Glutamatergic neuron (in vitro differentiated cells): ENCODE measurements at places on chromosomes 7 and 10.

DNA sequence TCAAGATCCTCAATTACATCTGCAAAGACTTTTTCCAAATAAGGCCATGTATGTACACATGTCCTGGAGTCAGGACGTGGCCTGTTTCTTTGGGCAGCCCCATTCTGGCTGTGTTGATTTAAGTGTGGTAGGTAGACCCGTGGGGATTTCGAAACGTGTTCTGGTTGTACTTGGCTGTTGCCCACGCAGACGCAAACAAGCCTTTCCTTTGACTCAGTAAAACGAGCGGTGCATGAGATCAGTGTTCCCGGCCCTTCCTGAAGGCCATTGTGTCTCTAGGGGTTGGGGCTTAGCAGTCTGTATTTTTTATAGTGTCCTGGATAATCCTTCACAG, 64.8 kb upstream of the DNAJB6 start:
- no peaks in the 10 kb centered on the region for H3K36me3 ChIP-seq
- H3K27me3 ChIP-seq: peaks cover 10% of the 10 kb centered on the region
- H3K27ac ChIP-seq: peak overlapping the region; percentile 43
- H3K4me1 ChIP-seq: peaks cover 18% of the 10 kb centered on the region
- DNase-seq: no peak
- peak overlapping the region; percentile 41 for H3K4me3 ChIP-seq

DNA sequence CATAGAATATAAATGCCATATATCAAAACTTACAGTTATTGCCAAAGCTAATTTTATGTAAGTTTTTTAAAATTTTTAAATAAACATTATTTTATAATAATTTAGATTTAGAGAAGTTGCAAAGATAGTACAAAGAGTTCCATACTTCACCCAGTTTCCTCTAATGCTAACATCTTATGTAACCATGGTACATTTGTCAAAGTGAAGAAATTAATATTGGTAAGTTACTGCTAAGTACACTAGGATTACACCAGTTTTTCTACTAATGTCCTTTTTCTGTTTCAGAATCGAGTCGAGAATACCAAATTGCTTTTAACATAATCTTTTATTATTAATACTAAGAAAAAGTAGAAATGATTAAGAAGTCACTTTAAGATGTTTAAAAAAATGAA, 29.2 kb downstream of the CSGALNACT2 start:
- no peak overlapping the region for H3K27ac ChIP-seq
- H3K4me1 ChIP-seq: peaks cover 8% of the 10 kb centered on the region
- DNase-seq: no peak
- H3K27me3 ChIP-seq: peaks cover 3% of the 10 kb centered on the region

DNA sequence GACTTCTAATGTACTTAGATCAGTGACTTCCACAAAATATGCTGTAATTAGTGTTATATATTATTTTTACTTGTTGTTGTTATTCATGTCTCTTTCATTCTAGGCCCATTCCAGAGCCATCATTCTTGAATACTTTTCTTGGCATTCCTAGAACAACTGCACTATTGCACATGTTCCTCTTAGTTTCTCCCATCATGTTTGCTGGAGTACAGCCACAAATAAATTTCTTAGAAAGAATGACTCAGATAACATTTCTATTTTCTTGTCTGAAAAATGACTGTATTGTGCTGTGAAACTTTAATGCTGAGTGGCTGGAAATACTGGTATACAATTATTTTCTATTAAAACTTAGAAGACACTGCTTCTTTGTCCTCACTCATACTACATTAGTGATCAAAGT, 651.0 kb upstream of the STEAP1 start:
- no peaks in the 10 kb centered on the region for H3K36me3 ChIP-seq
- no peaks in the 10 kb centered on the region for H3K4me1 ChIP-seq
- DNase-seq: no peak
- H3K4me3 ChIP-seq: no peak overlapping the region

DNA sequence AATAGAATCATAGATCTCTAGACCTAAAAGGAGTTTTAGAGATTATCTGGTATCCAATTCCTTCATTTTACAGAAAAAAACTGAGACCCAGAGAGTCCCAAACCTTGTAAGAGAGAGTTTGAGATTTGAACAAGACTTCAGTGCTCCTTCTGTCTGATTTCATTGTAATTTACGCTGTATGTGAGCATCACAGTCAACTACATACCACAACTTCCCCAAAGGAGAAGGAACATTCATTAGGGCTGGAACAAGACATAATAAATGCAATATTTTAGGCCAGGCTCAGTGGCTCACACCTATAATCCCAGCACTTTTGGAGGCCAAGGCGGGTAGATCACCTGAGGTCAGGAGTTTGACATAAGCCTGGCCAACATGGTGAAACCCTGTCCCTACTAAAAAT, 17.3 kb upstream of the PRKAR2B start:
- H3K36me3 ChIP-seq: no peaks in the 10 kb centered on the region
- H3K27me3 ChIP-seq: no peaks in the 10 kb centered on the region
- H3K4me1 ChIP-seq: peaks cover 10% of the 10 kb centered on the region
- DNase-seq: no peak

DNA sequence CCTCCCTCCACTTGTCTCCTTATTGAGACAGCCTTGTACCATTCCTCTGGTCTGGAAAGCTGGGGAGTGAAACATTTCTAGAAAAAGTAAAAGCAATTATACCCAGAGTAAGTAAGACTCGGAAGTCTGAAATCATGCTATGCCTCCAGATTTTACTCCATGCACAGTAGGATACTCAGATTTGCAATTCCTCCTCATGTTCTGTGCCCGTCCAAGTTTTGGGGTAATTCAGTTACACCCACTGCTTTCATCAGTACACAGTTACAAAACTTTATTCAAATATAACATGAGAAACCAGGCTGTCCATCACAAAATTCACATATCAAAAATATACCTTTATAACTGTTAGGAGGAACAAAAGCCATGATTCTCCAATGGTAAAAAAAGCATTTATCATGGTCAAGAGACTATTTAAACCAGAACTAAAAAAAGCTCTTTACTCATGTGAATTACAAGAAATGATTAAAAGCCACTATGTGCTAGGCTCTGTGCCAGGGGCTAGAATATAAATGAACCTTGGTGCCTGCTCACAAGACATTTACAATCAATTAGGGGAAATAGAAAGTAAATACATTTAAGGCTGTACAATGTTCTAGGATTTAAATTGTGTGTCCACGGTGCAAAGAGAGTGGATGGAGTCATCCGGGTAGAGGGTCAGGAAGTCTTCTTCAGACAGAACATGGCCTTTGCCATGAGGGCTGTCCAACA, 320.2 kb downstream of the ELMO1 start:
- no peak for DNase-seq
- no peak overlapping the region for H3K4me3 ChIP-seq

- peaks cover 2% of the 10 kb centered on the region for H3K27me3 ChIP-seq
- peaks cover 7% of the 10 kb centered on the region for H3K4me1 ChIP-seq
- H3K4me3 ChIP-seq: no peak overlapping the region
Observed at GRCh38 chr10:128695931-128696330, 569.7 kb upstream of the MKI67 start.

DNA sequence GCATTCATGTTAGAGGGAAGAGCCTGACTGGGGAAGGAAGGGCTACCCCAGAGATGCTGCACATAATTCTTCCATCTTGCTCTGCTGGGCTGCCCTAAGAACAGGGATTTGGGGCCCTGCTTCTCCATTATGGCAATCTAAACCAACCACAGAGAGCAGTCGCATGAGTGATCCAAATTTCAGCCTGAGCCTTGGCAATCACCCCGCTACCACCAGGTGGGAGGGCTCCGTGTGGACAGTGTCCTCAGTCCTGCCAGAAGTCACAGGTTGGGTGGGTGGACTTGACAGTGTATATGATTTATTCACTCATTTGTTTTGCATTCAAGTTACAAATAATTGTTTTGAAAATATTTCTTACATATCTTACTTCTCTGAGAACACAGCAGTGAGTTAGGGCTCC, 22.0 kb downstream of the ABCC2 start:
- DNase-seq: no peak
- peaks cover 3% of the 10 kb centered on the region for H3K27me3 ChIP-seq
- H3K36me3 ChIP-seq: no peaks in the 10 kb centered on the region
- H3K27ac ChIP-seq: no peak overlapping the region
- H3K4me1 ChIP-seq: no peaks in the 10 kb centered on the region
- no peak overlapping the region for H3K4me3 ChIP-seq

- H3K4me3 ChIP-seq: no peak overlapping the region
- no peaks in the 10 kb centered on the region for H3K36me3 ChIP-seq
- no peak overlapping the region for H3K27ac ChIP-seq
- no peak for DNase-seq
- H3K4me1 ChIP-seq: no peaks in the 10 kb centered on the region
- H3K27me3 ChIP-seq: no peaks in the 10 kb centered on the region
Observed at GRCh38 chr10:51800121-51800520, 100.7 kb upstream of the CSTF2T start.

- H3K27me3 ChIP-seq: peaks cover 3% of the 10 kb centered on the region
- peaks cover 13% of the 10 kb centered on the region for H3K4me1 ChIP-seq
- DNase-seq: no peak
- no peak overlapping the region for H3K27ac ChIP-seq
- H3K36me3 ChIP-seq: no peaks in the 10 kb centered on the region
Observed at GRCh38 chr7:105118612-105119600, 104.9 kb downstream of the KMT2E start.

DNA sequence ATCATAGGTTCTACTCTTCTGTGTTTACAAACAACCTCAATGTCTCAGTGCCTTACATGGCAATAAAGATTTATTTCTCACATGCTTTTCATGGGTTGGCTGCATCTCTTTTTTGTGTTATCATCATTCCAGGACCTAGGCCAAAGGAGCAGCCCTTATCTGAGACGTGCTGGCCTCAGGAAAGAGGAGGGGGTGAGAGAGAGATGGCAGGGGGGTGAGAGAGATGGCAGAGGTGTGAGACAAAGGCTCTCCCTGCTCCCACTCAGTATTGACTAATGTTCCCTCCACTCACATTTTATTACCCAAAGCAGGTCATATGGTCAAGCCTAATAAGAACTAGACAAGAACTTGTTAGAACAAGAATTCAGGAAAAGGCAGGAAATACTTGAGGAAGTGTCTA, 120.1 kb upstream of the PRR15 start:
- no peak overlapping the region for H3K4me3 ChIP-seq
- H3K36me3 ChIP-seq: no peaks in the 10 kb centered on the region
- no peaks in the 10 kb centered on the region for H3K27me3 ChIP-seq

DNA sequence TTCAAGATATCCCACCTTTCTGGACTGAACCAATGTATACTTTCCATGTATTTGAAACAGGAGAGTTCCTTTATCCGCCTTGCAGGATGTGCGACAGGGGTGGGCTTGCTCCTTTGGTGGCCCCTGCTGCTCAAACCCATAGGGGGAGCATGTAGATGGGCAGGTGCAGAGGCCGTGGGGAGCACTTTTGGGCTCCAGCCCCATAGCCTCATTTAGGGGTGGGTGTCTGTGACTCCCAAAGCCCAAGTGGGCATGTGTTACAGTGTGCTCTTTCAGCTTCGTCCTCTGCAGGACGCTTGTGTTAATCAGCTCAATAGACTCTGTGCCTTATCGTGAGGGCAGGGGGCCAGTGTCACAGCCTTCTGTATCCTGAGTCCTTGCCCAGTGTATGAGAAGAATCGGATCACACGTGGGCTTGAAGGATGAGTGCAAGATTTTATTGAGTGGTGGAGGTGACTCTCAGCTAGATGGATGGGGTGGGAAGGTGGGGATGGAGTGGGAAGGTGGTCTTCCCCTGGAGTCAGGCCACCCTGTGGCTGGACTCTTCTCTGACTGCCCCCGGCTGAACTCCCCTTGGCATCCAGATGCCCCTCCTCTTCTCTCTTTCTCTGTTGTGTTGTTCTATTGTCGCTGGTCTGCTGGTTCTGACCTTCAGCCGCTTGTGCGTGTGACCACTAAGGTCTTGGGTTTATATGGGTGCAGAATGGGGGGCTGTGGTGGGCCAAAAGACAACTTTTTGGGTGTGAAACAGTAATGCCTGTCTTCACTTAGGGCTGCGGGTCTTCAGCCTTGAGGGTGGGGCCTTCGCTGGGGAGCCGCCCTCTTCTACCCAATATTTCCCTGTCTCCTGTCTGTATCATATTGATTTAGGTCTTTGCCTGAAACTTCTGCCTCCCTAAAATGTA, 262.2 kb downstream of the GLRX3 start:
- H3K36me3 ChIP-seq: peaks cover 20% of the 10 kb centered on the region
- H3K4me3 ChIP-seq: no peak overlapping the region
- peaks cover 2% of the 10 kb centered on the region for H3K27me3 ChIP-seq
- no peaks in the 10 kb centered on the region for H3K4me1 ChIP-seq
- no peak overlapping the region for H3K27ac ChIP-seq

DNA sequence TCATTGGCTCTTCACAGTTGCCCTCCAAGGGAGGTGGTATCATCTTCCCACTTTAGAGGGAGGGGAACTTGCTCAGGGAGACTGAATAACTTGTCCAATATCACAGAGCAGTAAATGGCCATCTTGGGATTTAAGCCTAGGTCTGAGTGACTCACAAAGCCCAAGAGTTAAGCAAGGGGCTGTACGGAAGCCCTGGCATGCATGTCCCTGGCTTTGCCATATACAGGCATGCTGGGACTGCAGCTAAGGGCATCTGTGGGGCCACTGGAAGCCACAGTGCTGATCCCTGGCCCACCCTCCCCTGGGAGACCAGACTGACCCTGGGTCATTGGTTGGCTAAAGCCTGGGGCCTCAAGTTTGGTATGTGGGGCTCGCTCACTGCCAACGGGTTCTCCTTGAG, 3.1 kb downstream of the VSIR start:
- no peak overlapping the region for H3K27ac ChIP-seq
- no peak for DNase-seq
- peaks cover 5% of the 10 kb centered on the region for H3K27me3 ChIP-seq
- peaks cover 7% of the 10 kb centered on the region for H3K4me1 ChIP-seq

DNA sequence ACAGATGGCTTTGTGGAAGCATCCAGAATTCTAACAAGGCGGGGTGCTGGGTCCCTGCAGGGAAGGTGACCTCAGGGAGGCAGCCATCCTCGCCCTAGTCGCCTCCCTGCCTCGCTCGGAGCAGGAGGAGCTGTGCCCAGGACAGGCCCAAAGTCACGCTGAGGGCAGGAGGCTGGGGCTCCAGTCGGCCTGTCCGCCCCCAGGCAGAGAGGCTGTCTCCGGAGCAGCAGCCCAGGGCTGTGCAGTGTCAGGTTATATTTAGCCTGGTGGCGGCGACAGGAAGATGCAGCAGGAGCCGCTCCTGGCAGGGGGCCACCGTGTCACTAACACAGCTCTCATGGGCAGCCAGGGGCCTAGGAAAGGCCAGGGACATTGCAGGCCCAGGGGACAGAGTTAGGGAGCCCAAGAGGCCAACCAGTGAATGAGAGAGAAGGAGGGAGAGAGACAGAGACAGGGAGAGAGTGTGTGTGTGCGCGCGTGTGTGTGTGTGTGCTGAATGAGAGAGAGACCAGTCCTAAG, 13.5 kb downstream of the KCNH2 start:
- peak overlapping the region; percentile 82 for H3K27ac ChIP-seq
- H3K4me1 ChIP-seq: peaks cover 59% of the 10 kb centered on the region
- DNase-seq: peak; percentile 64
- H3K36me3 ChIP-seq: peaks cover 15% of the 10 kb centered on the region
- H3K27me3 ChIP-seq: peaks cover 16% of the 10 kb centered on the region
- peak overlapping the region; percentile 47 for H3K4me3 ChIP-seq

- H3K4me1 ChIP-seq: no peaks in the 10 kb centered on the region
- no peaks in the 10 kb centered on the region for H3K36me3 ChIP-seq
- no peak for DNase-seq
- no peak overlapping the region for H3K4me3 ChIP-seq
- H3K27me3 ChIP-seq: no peaks in the 10 kb centered on the region
Observed at GRCh38 chr7:130960208-130960988, 226.4 kb upstream of the KLF14 start.
